Stimulated activated CD4-positive, alpha-beta T cell treated with anti-CD3 and anti-CD28 coated beads, Interleukin-4, amount 100 ng/mL, for 1 hour (primary cell): ENCODE measurements at places on chromosomes 1 and 21.

GRCh38 chr1:74053407-74053806 lies 144.6 kb downstream of the LRRIQ3 start:
- DNase-seq: no peak

DNA sequence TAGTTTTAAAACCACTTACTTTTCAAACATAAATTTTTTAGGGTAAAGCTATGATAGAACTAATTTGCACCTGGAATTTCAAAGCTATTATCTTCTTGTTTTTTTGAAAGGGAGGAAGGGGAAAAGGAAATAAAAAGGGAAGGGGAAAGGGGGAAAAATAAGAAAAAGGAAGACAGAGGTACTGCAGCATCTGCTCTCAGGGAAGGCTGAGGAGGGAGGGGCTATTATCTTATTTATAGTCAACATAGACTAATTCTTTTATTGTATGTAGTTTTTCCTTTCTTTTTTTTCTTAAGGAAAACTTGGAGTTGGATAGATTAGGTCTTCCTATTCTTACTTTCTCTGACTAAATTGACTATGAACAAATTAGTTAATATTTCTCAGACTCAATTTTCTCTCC lies 41.5 kb upstream of the ZYG11A start:
- no peak for DNase-seq

DNA sequence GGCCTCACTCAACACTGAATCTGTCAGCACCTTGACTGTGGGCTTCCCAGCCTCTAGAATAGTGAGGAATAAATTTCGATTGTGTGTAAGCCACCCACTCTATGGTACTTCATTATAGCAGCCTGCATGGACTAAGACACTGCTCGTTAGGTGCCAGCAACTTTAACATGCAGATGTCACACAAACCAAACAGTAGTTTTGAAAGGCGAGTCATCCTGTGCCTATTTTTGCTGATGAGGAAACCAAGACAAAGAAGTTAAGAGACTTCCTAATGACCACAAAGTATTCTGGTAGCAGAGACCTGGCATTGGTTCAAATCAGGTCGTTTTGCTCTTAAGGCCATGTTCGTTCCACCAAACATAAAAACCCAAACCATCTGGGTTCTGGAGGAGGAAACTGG lies 42.9 kb downstream of the BATF3 start:
- DNase-seq: no peak

DNA sequence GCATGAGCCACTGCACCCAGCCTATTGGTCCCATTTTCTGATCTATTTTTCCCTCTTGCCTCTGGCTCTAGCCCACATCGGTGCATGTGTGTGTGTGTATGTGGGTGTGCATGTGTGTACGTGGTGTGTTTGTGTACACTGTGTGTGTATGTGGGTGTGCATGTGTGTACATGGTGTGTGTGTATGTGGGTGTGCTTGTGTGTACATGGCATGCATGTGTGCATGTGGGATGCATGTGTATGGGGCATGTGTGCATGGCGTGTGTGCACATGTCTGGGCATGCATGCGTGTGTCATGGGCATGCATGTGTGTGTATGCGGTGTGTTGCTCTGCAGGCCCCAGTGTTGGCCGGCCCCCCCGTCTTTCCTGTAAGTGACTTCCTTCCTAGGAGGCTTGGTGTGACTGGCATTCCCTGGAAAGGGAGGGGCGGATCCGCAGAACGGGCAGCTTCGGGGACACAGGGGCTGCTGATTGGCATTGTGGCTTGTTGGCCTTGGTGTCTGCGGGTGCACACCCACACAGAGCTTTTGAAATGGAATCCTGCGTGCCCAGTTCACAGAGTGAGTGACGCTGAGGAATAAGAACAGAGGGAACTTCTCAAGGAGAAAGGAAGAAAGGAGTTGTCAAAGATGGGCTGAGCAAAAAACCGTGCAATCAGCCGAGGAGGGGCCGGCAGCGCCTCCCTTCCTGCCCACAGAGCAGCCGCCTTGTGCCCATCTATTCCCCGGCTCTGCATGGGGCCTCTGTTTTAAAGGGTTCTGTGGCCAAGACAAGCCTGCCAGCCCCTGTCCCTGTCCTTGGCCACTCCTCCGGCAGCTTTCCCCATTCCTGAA lies 8.0 kb downstream of the PDXK start:
- DNase-seq: no peak

GRCh38 chr1:204834752-204835151 lies 35.9 kb upstream of the NFASC start:
- no peak for DNase-seq

DNA sequence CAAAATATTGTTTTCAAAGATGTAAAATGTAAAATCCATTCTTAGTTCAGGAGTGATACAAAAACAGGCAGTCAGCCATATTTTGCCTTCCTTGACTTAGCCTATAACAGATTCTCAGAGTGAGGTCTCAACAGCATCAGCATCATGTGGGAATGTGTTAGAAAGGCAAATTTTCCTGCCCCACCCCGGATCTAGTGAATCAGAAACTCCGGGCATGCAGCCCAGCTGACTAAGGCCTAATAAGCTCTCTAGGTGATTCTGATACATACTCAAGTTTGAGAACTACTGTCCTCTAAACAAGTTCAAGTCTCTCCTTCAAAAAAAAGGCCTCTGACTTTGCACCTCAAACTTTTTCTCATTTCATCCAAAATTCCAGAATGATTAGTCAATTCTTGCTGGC lies 46.9 kb upstream of the PRRC2C start:
- DNase-seq: no peak

DNA sequence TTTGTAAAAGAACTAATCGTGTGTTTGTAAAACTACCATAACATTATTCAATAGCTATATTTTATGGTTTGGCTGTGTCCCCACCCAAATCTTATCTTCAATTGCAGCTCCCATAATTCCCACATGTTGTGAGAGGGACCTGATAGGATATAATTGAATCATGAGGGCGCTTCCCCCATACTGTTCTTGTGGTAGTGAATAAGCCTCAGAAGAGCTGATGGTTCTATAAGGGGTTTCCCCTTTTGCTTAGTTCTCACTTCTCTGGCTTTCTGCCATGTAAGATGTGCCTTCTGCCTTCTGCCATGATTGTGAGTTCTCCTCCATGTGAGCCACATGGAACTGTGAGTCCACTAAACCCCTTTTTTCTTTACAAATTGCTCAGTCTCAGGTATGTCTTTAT lies 1372.3 kb downstream of the AMY1C start:
- no peak for DNase-seq

- DNase-seq: no peak
These were observed 68.9 kb downstream of the CNIH3 start for GRCh38 chr1:224684979-224685425.

GRCh38 chr1:117753232-117753631 lies 147.4 kb downstream of the TENT5C start:
- DNase-seq: no peak

DNA sequence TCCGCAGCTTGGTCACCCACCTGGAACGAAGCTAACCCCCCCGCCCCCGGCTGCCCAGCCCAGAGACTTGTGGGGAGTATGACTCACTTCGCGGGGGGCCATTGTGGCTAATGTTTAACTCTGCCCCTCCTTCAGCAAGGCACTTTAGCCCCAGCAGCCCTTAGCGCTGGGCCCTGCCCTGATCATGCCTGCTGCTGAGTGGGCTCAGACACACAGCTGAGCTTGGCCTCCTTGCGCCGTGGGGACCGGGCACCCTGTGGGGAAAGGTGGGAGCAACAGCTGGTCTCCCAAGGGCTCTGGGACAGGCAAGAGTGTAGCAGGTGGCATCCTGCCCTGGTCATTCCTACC lies 6.3 kb upstream of the LAD1 start:
- no peak for DNase-seq

DNA sequence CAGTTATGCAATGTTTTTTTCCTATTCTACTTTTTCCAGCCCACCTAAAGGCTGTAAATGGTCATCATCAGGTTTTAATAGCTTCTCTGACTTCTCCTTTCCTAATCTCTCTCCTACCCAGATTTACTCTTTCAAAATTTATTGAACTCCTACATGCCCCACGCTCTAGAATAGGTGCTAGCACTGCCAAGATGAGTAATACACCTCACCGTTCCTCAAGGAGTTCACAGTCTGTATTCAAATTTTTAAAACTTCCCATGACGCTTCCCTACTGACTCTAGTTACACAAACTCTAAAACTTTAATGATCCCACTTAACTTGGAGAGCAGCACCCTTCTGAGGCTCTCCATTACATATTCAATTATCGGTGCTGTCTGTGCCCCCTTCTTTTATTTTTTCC lies 51.6 kb downstream of the ALG14 start:
- no peak for DNase-seq

- no peak for DNase-seq
These were observed 29.8 kb upstream of the THEM4 start for GRCh38 chr1:151939141-151939540.

DNA sequence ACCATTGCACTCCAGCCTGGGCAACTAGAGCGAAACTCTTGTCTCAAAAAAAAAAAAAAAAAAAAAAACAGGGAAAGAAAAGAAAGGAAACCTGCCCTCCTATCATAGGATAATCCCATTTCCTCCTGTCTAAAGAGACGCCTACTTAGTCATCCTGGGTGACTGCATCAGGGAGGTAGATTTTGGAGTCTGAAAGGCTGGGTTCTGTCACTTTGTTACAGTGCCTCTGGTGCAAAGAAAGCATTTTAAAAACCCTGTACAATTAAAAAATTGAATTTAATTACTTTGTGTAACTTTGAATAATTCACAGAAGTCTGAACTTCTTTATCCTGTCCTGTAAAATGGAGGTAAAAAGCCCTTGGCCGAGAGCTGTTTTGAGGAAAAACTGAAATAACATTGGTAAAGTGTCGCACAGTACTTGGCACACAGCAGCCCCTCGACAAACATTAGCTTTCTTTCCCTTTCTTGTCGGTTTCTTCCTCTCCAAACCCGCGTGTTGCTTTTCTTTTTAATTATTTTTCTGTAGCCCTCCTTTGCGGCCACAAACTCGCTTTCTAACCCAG lies 657 bp upstream of the HDAC1 start:
- DNase-seq: no peak

- no peak for DNase-seq
These were observed 164.9 kb upstream of the PKN2 start for GRCh38 chr1:88519156-88519555.

DNA sequence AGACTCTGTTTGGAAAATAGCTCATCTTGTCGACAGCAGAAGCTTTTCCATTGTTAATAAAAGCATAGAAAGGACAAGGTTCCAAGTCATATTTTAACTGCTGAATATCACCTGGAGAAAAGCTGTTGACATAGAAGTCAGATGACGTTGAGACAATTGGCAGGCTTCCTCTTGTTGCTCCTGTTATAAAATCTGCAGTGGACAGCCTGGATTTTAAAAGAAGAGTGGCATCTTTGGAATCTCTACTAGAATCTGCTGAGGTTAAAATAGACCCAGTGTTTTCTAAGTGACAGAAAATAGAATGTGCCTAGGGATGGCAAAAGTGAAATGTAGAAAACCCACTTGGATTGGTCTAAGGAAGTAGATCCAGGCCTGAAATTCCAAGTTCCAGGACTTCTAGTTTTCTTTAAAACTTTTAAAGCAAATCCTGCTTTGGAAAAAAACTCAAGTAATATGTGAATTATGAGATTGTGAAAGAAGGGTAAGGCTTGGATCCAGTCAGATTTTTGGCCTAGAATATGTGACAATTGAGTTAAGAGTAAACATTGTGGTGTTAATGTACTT lies 53.6 kb upstream of the NEXN start:
- no peak for DNase-seq

DNA sequence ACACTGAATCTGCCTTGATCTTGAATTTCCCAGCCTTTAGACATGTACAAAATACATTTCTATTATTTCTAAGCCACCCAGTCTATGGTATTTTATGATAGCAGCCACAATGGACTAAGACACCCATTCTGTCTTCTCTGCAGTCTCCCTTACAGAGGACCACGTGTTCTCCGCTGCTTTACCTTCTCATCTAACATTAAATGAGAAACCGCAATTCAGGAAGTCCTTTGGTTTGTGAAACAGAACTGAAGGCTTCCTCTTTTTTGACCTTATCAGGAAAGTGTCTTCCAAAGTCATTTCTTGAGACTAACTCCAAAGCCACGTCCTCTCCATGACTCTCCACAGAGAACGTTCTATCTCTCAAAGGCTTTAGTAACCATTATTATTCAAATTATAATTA lies 560.1 kb downstream of the OMA1 start:
- no peak for DNase-seq

GRCh38 chr1:207319199-207319598 lies 2.3 kb upstream of the CD55 start:
- DNase-seq: no peak

DNA sequence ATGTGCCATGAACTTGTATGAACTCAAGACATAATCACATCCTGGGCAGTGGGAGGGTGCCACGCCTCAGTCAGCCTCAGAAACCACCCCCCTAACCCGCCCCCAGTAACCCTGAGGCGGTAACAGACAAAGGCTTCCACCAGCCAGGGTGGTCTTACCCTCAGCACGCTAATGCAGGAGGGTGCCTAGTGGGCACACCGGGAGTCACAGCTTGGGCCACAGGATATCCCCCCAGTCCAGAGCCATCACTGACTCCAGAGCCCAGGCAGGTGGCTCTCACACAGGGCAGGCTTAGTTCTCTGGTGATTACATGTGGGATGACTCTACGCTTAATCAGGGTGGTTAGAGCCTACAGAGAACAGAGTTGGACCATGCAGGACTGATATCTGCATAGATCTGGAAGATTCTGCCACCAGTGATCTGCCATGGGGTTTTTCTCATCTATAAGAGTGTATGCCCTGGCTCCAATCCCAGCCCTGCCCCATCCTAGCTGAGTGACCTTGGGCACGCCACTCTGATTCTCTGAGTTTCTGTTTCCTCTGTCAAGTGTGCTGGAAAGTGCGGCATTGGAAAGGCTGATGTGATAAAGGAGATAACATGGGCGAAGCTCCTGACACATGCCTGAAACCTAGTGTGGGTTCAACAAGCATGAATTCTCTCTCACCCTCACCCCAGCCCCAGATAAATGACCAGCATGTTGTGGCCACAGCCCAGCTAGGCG lies 27.3 kb downstream of the OPTC start:
- DNase-seq: no peak

GRCh38 chr1:111323231-111323630 lies 32.6 kb downstream of the CHIA start:
- no peak for DNase-seq

- DNase-seq: no peak
These were observed 943.4 kb downstream of the TTLL7 start for GRCh38 chr1:83055391-83056170.

DNA sequence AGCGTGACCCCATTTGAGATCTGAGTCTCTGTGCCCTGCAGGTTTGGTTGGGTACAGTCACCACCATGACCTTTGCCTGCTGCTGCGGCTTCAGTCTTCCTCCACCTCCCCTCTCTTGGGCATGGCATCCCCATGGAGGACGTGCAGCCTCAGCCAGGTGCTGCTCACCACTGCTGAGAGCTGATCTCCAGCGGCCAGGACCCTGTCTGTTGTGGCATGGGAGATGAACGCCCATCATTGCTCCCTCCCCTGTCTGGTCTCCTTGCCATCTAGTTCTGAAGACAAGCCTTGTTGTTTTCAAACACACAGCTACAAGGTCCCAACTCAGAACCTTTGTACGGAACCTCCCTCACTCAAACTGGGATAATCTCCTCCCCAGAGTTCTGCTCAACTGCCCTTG lies 19.2 kb upstream of the PKP1 start:
- no peak for DNase-seq

DNA sequence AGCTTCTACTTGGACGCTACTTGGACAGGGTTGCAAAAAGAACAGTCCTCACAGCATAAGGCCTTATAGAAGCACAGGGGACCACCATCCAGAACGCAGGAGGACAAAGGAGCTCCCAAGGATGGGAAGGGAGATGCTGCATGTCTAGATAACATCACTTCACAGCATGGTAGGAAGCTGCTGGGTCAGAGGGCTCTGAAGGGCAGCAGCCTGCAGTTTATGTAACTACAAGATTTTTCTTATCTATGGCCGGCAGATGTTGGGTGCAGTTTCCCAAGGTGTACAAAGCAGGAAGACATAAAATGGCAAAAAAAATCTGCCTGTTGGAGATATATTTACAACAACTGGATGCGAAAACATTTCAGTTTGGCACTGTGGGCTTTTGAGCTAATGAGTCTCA lies 45.3 kb upstream of the SLC5A9 start:
- DNase-seq: no peak
